Renal pelvis (tissue), 12 donors: ENCODE measurements at places on chromosomes 12 and 14. TPM values are rescaled to one million over a fixed set of nuclear protein-coding genes. Genes with fewer than 3 reads are reported as not detected.

DNA sequence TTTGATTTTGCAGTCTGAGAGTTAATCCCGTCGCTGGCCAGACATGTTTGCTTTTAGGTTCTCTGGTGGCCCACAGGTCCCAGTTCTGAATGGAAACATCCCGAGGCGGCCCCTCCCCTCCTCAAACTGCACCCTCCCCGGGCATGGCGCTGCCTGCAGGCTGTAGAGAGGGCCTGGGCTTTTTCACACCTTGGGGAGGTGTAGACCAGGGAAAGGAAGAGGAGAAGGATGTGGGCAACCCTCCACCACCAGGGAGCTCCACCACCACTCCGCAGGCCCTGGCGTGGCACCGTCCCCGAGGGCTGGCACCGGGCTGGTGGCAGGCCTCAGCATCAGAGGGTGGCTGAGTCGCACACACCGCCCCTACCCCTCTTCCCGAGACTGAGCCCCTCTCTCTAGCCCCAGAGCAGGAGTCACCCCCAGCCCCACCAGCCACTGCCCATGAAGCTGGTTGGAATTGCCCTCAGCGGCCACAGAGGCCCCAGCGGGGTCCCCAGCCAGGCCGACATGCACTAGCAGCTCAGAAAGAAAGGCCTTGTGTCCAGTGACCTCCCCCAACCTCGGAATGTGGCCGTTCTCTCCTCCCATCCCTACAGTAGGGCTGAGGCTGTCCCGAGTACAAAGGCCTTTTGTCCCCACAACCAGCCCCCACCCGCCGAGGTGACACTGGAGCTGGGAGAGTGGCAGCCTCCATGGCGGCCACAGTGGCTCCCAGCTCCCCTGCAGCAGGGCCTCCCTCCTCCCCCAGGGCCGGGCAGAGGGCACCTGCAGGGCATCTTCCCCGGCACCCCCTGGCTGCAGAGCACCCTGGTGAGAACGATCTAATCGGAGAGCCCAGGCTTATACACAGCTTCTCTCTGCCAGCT, 23.5 kb upstream of the INF2 start:
- DNase-seq, result no peak

DNA sequence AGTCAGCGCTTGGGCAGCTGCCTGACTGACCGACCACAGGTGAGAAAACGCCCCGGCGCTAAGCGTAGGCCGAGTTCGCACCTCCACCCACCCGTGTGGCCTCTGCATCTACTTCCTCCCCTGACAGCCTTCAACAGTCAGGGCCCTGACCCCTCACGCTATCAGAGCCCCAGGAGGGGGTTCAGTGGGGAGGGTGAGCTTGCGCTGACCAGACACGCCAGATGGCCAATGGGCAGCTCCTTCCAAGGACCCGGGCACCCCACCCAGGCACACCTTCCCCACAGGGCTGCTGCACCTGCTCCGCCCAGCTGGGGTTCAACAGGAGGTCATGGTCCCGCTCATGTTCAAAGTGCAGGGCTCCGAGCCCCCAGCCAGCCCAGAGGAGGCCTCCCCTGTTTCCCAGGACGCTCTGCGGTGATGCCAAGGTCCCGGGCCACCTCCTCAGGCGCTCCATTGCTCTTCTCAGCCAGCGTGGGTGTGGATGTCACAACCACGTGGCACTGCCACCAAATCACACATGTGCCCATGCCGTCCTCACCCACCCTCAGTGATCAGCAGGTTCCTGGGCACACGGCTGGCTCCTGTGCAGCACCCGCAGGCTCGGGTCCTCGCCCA, 48.7 kb upstream of the BCL11B start:
- no peak for DNase-seq

DNA sequence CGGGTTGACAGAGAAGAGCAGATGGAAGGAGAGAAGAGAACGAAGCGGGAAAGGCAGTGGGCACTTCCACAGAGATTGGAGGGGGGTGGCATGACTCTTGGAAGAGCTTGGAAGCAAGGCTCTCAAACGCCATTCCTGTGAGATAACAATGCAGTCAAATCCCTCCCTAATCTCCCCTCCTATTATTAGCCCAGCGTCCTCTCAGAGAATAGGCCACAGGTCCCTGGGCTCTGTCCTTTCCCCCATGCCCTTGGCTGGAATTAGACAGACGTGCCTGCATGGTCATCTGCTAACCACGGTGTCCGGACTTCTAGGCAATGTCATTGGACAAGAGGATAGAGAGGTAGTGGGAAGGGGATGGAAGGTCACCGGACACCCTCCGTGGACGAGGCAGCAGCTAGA, 8.0 kb upstream of the MYH7 start:
- no peak for DNase-seq

- no peak for DNase-seq
These were observed 10.2 kb downstream of the BAG5 start for GRCh38 chr14:103552011-103552845.

GRCh38 chr12:94263011-94263811, 114.8 kb downstream of the PLXNC1 start:
- no peak for DNase-seq

DNA sequence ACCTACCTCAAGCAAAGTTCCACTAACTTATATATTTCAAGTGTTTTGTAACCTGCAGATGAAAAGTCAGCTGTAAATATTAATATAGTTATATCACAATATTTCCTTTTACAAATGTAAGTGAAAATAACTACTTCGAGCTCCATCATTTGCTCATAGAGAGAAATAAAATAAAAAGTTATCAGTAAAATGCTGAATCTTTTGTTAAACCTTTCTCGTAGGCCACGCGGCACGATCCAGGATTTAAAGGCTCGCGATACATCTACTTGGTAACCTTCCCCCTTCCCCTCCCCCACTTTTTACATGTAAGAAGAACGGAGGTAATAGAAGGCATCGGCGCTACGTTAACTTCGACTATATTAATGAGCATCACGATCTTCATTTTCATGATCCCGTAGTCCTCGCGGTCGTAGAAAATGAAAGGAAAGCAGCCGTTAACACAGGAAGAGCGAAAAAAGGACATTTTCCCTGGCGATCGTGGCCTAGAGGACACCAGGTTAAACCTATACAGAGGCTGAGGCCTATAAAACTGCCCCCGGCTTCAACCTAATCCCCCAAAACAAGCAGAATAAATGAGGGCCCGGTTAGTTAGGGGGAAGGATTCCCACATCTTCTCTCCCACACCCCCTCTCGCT, 508 bp downstream of the HNRNPC start:
- peak; percentile 67 for DNase-seq

DNA sequence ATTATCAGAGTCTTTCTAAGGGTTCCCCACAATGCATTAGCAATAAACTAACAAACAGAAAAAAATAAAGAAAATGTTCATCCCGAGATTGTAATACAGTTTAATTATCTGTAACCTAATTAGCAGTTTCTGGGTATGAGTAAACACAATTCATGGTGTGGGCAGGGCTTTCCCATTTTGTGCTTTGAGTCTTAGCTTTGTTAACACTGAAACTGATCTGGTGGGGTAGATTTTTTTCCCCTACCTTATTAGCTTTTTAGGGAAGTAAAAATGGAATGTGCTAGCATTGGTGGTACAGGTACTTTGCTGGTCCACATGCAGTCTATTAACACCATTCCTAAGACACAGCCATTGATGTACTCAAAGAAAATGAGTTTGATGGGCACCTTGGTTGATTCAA, 18.4 kb upstream of the KRR1 start:
- DNase-seq, result no peak

DNA sequence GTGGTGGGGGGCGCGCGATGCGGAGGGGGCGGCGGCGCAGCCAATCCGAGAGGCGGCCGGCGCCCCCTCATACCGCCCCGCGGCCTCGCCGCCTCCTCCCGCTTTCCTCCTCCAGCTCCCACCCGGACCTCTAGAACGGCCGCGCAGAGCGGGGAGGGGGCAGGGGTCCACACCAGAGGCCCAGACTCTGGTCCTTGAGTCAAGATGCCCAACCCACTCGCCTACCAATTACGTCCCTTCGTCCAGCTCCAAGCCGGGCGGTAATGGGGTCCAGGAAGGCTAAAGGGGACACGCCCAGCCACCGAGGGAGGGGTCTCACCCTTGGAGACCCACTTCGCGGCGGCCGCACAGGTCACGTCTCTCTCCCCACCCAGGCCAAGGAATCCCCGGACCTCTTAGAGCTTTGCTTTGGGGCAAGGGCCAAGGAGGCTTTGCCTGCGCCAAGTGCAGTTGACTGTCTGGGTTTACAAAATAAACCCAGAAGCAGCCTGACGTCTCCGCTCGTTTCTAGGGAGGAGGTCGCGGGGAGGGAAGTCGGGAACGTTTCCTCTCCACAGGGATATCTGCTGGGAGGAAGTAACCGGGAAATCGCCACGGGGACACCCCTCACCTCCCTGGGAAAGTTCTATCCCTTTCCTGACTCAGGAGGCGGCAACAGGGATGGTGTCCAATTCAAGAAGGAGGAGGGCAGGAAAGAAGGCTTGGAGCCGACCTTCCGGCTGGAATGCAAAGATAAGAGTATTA, 394 bp upstream of the AMIGO2 start:
- peak; percentile 30 for DNase-seq

DNA sequence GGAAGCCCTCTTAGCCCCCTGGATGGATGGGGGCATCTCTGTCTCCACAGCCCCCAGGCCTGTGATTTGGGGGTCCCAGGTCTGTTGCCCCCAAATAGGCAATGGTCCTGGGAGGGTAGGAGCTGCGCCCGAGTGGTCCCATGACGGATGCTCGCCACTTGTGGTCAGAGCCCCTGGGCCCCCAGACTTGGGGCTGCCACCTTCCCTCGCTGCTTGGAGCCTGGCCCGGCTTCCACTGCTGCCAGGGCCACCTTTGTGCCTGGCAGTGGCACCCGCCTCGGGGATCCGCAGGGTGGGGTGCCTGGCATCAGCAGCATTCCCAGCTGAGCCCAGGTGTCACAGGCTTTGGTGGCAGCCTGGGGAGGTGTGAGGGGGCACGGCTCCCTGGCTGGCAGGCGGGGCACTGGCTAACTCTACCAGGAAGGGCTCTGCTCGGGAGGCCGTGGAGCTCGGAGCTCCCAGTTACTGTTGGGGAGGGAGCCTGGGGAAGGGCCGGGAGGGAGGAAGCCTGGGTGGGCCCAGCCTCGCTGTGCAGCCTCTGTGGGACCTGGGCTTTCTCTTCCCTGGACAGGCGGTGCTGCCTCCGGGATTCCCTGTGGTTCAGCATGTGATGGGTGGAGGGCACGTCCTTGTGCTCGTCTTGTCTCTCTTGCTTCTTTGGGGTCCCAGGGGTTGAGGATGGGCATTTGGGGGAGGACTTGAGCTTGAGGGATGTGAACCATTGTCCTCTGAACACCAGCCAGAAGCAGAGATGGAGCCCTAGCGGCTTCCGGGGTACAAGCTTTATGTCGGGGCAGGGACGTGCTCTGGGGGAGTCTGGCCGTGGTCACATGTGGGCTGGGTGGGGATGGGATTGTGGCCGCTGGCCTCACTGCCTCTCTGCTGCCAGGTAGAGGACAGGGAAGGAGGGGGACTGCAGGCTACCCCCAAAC, 5.4 kb downstream of the KIF26A start:
- no peak for DNase-seq

GRCh38 chr12:90543374-90543773, 411.6 kb downstream of the CCER1 start:
- DNase-seq, result no peak

- DNase-seq, result peak; percentile 89
These were observed at the start of gene MLH3 for GRCh38 chr14:75050852-75051555. Gene MLH3, minus strand, starts transcription at chr14:75051467. Its CDS starts 1,812 bp downstream, at chr14:75049655.

DNA sequence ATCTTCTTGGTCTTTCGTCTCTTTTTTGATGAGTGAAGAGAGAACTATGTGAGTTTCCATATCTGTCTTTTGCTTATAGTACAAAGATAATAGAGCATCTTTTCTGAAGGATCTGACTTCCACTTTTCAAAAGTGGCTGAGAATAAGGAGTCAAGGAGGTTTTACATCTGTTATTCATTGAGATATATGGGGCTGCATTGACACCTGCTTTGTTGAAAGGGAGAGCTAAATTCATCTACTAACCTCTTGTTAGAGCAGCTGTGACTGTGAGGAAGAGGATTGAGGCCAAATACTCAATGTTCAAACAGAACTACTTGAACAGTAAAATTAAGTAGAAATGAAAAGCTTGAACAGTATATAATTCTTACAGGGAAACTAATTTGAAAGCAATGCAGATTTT, 130.2 kb upstream of the ATP2B1 start:
- no peak for DNase-seq

DNA sequence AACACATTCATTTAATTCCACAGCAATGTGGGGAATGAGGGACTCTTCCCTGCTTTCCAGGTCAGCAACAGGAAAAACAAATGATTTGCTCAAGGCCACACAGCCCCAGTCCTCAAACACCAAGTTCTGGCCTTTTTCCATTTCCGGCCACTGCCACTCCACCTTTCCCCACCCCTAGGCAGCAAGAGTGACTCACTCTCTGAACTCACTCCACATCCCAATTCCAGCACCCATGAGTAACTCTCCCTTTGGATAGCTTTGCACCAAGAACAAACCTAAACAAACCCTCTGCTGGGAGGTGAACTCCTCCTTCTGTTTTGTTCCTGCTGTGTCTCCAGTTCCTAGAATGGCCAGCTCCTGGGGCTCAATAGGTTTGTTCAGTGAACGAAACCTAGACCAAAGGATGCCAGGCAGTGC, 30.4 kb upstream of the PLEKHG6 start:
- no peak for DNase-seq

DNA sequence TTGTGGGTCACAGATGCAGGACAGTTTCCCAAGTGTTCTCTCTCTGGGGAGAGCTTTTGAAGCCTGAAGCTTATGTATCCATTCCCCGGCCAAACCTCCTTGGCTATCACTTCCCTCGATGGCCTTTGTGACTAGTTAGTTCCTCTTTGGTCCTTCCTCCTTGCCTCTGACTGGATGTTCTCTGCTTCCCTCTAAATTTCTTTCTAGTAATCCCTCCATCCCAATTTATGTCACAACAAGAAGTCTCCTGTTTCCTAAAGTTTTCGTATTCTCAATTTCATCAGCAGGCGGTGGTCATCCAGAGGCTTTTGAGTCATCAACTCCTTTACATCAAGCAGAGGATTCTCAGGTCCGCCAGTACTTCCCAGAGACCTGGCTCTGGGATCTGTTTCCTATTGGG, 27.5 kb downstream of the A2ML1 start:
- DNase-seq, result no peak

GRCh38 chr12:34126239-34126641, 103.9 kb downstream of the ALG10 start:
- DNase-seq, result no peak

GRCh38 chr14:103456167-103456835, 66.3 kb downstream of the CKB start:
- DNase-seq, result no peak

GRCh38 chr14:52079239-52079959, 10.5 kb upstream of the NID2 start:
- DNase-seq, result no peak

The KRT73 gene
- not detected for polyA plus RNA-seq

The DPPA3 gene
- not detected for polyA plus RNA-seq

The MYH6 gene
- 0.07 TPM for polyA plus RNA-seq

The KCNMB4 gene
- polyA plus RNA-seq, result 20.1 TPM

The FOXN4 gene
- 2.3 TPM for polyA plus RNA-seq

The DLST gene
- polyA plus RNA-seq, result 135 TPM

The HPD gene
- polyA plus RNA-seq, result 5.0 TPM

The PTPRQ gene
- 36.6 TPM for polyA plus RNA-seq

The RITA1 gene
- polyA plus RNA-seq, result 17.2 TPM
